NCI-H460 (cell line): ENCODE measurements at places on chromosomes 5 and 9.

DNA sequence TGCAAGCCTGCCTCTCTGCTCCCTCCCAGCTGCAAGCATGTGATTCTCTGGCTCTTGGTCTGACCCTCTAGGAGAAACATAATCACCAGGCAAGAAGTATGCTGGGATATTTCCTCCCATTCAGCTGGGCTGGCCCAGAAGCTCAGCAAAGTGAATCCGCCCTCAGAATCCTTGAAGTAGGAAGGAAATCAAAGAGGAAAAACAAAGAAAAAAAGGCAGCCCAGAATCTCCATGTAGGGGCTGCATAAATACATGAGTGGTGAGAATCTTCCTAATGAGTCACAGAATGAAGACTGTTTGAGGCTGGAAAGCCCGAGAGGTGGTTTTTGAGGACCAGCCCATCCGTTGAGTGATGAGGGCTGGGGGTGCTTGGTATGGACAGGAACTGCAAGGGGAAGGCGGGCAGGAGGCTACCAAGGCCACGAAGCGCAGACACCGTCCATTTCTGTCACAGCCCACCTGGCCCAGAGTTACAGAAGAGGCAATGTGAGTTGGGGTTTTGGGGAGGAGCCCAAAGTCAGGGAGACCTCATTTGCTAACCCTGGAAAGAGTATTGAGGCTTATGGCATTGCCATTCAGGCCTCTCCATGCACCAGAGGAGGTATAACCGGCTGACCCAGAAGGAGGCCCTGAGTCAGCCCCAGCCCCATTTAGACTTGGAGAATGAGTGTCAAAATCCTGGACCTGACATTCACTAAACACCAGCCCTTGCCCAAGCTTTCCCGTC lies 33.4 kb upstream of the TGFBR1 start:
- no peak for DNase-seq

GRCh38 chr9:112558978-112559377 lies 72.4 kb downstream of the KIAA1958 start:
- no peak for DNase-seq

- no peak for DNase-seq
Observed at GRCh38 chr5:6623228-6623627, 9.6 kb downstream of the NSUN2 start.

GRCh38 chr5:153352685-153353219 lies 137.7 kb upstream of the GRIA1 start:
- no peak for DNase-seq

DNA sequence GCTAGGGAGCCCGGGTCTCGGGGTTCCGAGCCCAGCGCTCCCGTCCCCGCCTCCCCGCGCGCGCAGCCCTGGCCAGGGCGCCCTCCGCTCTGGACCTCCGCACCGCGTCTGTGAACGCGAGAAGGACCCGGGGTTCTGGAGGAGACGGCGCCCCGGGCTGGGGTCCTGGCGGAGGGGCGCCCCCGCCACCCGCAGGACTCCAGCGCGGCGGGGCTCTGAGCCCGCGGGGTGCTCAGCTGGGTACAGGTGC lies 431 bp downstream of the TMOD1 start:
- DNase-seq, result no peak

DNA sequence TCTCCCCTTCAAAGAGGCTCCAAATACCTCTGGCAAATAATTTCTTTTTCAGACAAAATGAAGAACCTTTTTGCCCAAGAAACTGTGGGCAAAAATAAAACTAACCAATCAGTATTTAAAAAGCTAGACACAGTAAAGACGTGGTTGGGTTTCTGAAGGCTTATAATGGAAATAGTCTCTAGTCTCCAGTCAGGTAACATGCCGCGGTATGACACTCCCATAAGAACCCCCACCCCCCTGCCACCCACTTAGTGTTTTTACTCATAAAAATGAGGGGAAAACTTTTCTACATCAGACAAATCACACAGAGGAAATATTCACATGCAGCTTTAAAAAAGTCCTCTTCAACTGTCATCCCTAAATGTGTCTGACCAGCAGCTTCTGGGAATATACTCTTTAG lies 105.3 kb downstream of the THBS4 start:
- no peak for DNase-seq

DNA sequence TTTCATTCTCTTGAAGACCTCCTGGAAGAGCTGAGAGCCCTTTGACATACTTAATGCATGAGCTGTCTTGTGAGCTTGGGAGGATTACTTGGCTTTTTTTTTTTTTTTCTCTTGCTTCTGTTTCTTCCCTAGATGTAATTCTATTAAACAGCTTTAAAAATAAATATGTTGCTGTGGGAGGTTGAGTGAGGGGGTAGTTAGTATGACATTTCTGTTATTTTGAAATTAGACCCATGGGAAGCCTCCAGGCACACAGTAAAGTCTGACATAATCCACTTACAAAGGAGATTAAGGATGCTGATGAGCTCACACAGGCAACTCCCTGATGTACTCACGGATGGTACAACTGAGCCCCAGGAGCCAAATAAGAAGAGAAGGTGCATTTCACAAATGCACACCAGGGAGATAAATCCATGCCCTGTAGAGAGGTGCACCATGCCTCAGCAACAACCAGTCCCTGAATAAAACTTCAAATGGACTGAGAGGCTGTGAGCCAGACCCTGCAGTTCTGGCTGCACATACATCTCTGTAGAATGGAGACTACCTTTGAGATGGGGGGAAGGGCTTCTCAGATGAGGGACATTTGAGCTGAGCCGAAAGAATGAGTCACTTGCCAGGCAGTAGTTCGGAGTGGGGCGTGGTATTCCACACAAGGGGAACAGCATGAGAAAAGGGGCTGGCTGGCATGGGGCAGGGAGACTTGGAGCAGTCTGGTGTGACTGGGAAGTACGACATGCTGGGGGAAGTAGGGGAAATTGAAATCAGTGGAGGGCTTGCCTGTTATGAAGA lies 68.7 kb downstream of the ACTL7B start:
- peak; percentile 21 for DNase-seq

DNA sequence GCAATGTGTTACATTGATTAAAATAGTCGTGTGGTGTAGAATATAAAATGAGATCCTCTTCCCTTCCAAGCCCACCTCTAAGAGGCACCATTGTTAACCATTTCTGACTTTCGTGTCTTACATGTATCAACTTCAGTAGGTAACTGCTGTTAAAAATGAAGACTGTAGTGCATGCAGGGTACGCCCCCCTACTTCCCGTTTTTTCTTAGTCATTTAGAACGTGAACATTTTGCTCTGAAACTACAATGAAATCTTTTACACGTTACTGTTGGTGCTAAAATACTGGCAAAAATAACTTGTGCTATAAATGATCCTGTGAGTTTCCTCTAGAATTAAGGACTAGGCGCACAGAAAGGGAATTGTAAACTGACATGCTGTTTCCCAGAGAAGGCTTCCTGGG lies 41.5 kb downstream of the WNK2 start:
- no peak for DNase-seq

DNA sequence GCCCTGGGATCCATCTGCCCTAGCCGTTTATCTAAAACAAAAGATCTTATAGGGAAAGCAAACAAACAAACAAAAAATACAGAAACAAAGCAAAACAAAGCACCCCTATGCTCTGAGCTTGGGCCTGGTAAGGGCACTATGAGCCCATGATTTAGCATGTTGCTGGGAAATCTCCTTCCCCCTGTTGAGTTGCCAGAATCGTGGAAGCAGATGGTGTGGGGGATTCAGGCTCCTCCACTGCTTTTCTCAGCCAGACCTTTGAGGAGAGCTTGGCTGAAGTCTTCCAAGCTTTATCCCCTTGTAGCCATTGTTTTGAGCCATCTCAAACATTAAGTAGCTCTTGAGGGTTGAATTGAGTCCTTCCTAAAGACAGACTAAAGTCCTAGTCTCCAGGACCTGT lies 29.9 kb downstream of the TMC1 start:
- DNase-seq, result no peak

DNA sequence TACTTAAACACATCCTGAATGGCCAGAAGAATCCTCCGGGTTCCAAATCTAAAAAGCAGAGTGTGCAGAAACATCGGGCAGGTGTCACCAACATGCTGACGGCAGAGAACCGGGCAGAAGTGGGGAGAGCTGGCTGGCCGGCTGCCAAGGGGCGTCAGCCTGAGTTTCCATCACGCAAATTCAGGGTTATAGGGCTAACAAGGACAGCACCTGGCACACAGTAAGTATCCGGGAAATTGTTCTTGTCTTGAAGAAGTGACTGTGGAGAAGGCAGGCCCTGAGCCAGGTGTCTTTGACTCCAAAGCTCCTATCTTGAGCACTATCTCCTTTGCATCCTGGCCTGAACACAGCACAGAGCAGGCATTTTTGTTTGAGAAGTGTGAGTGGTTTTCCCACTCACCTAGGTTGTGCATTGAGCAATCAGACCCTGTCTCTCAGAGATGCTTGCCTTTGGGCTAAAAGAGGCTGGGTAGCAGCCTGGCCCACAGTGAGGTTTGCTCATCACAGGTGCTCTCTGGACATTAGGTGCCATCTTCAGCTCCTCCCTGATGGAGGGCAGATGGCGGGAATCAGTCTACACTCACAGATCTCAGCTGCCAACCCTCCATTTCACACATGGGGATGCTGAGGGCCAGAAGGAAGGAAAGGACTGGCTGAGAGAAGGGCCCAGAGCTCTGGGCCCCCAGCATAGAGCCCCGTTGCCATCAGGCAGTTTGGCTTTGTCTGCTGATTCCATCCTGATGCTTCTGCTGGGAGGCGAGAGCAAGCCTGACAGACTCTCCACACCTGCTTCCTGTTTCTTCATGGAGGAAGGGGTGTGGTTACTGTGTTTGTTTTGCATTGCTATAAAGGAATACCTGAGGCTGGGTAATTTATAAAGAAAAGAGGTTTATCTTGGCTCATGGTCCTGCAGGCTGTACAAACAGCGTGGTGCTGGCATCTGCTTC lies 52.8 kb downstream of the WHRN start:
- DNase-seq, result no peak

- no peak for DNase-seq
Observed at GRCh38 chr5:89452081-89452480, 569.1 kb upstream of the MEF2C start.

DNA sequence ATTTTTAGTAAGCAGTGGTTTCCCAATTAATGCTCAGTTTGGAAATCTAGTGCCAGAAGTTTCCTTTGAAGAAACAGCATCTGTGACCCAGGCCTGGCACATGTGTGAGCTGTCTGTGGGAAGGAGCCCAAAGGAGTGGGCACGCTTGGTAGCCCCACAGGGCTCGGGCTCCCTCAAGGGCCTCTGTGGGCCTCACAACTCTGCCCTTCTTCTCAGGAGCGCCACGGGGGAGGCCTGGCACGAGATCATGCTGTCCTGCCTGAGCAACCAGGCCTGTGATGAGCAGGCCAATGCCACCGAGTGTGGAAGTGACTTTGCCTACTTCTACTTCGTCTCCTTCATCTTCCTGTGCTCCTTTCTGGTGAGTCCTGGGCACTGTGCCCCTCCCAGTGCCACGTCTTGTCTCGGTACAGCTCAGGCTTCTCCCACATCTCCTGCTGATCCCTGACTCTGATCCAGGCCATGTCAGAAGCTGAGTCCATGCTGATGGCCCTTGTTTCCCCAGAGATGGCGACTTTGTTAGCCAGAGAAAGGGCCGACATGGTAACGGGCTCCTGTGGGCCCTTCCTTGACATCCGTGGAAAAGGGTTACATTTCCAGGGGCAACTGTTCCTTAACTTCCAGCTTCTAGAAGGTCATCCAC lies 200.4 kb downstream of the CACNA1B start:
- no peak for DNase-seq

DNA sequence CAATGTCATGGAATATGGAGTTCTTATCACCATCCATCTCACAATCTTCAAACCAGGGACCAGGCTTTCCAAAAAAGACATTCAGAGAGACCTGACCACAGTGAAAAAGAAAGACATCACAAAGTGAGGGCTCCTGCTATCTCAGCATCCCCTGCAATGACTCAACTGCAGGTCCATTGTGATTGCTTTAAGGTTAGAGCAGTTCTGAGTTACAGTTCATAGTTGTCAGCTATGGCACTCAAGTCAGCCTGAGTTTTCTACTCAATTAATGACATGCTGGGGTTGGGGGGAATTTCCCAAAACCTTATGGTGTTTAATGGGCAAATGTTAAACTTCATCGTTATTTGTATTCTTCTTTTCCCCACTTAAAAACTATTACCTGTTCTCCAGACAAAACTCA lies 58.9 kb downstream of the CEMIP2 start:
- no peak for DNase-seq

- no peak for DNase-seq
Observed at GRCh38 chr5:122478741-122479442, 166.9 kb downstream of the SNCAIP start.

GRCh38 chr9:120937127-120937526 lies 10.5 kb upstream of the TRAF1 start:
- no peak for DNase-seq

- DNase-seq, result no peak
Observed at GRCh38 chr5:74446725-74447241, 193.7 kb downstream of the ENC1 start.

DNA sequence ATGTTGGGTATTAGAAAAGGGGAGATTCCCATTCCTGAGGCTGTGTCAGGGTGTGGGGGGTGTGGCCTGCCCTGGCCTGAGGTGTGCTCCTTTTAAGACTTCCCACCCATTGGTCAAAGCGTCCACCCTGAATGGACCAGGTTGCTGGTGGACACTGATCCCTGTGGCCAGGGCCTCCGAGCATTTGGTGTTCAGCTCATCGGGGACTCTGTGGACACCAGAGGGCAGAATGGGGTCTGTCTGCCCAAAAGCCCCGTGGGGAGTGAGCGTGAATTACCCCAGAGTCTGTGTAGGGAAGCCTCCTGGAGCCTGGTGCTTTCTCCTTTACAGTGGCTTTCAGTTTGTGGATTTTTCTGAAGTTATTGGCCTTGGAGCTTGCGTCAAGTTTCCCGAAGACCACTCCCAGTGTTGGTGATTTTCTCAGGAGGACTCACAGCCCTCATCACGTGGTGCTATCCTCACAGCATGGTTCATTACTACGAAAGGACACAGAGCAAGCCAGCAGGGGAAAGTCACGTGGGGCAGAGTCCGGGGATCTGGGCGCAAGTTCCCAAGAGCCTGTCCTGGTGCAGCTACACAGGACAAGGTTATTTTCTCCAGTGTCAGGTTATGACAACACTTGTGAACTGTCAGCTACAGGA lies 55.5 kb downstream of the TENT4A start:
- DNase-seq, result no peak

DNA sequence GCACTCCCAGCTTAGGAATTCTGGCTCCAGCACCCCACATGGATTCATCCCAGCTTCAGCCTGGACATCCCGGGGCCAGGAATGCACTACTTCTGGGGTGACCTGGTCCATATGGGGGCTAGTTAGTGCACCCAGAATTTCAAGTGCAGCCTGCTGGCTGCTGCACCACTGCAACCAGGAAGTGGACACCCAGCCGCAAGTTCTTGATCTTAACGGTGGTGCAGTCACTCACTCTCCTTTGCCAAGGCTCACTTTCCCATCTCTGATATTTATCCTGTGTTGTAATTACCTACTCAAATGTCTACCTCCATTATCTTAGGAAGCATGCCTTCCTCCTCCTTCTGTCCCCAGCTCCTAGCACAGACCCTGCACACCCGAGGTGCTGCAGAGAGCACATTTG lies 26.2 kb upstream of the RAB14 start:
- DNase-seq, result no peak

DNA sequence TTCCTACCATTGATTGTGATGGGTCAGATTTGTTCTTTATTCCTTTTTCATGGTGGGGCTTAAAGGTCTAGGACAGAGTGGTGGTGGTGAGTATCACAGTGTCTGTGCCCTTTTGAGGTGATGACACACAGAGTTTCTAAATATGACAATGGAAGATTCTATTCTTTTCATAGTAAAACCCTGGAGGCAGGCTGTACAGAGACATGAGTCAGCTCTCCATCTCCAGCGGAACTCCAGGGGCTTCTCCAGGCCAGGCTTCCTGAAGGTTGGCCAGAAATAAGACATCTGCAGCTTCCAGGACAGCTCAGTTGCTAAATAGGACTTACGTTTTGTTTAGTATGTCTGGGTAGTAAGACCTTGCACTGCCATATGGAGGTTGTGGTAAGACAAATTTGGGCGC lies 229.5 kb downstream of the CD180 start:
- no peak for DNase-seq

- DNase-seq, result no peak
Observed at GRCh38 chr9:93052791-93053540, 5.5 kb upstream of the SUSD3 start.
